Urothelium cell line (cell line): ENCODE measurements at places on chromosomes 6 and 20.

- DNase-seq, result no peak
Measured at GRCh38 chr20:39214828-39215227, 252.7 kb downstream of the DHX35 start.

GRCh38 chr20:32447136-32448027, 89.3 kb downstream of the ASXL1 start:
- no peak for DNase-seq

GRCh38 chr20:25077610-25078169, 4.3 kb downstream of the VSX1 start:
- no peak for DNase-seq

DNA sequence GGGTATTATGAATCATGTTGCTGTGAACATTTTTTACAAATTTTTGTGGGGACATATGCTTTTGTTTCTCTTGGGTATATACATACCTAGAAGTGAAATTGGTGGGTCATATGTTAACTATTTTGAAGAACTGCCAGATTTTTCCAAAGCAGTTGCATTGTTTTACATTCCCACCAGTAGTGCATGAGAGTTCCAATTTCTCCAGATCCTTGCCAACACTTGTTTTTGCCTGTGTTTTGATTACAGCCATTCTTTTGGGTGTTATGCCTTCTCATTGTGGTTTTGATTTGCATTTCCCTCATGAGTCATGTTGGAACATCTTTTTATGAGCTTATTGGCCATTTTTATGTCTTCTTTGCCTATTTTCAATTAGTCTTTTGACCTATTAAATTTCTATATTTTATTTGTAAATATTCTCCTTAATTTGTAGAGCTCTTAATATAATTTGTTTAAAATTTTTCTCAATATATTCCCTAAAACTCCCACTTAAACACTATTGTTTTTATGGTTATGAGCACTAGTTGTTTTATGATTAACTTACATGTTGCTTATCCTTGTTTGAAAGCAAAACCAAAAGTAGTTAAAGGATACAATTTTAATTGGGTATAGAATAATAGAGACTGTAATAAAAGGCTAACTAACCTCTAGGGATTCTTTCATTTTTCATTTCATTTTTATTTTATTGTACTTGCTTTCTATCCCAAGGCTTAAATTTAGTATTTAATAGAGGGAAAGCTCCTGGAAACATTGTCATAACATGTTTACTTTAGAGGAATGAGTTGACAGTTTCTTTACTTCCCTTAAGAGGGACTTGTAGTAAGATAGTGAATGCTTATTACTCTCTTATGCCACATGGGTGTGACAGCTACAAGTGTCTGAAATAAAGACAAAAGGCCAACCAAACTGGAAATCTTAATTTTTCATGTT, 5.5 kb downstream of the UBR2 start:
- DNase-seq, result peak; percentile 15

GRCh38 chr6:10386756-10387654, 27.9 kb downstream of the TFAP2A start:
- DNase-seq, result no peak

DNA sequence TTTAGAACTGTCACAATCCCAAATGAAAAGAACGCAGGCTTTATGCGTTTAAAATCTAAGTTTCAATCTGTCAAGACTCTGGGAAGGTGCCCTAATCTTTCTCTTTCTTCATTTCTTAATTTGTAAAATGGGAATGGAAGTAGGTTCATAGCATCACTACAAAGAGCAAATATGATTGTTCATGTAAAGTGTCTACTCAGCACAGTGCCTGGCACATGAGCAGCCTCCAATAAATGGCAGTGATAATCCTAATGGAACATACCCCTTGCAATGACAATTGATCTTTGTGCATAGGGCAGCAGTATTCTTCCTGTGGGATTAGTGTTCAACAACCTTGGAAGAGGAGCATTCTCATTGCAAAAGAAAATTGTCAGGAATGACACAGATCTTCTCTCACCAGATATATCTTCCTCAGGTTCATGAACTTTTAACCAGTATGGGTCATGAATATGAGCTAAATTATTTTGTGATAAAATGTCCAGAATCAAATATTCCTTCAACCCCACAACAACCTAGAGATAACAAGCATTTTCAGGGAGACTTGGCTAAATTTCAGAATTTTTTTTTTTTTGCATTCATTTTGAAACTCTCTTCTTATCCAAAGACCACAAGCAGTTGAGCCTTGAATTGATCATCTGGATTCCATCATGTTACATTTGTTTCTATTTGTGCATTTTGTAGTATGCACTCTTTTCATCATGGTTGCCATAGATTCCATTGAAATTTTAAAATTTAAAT, 149.1 kb downstream of the TBX18 start:
- DNase-seq, result no peak

DNA sequence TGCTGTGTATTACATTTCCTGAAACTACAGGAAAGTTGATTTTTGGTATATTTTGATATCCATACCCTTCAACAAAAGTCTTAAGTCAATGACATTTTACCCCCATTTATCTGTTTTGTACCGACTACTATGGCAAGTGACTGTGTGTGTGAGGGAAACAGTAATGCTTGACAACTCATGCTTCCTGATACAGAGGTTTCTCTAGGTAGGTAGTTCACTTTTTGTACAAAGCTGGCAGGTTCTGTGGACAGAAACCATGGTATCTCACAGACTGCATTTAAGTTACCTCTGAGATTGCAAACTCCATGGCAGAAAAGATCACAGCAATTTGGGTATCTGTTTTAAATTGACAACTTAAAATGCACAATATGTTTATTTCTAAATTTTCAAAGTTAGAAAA, 28.8 kb downstream of the FARS2 start:
- DNase-seq, result no peak

- DNase-seq, result no peak
Measured at GRCh38 chr6:104500265-104500664, 359.5 kb downstream of the HACE1 start.

- DNase-seq, result no peak
Measured at GRCh38 chr6:156024339-156024738, 568.7 kb upstream of the NOX3 start.

- DNase-seq, result no peak
Measured at GRCh38 chr6:159695984-159696383, 2.9 kb upstream of the SOD2 start.
